Stimulated activated CD4-positive, alpha-beta T cell treated with anti-CD3 and anti-CD28 coated beads, Interleukin-2, amount 100 ng/mL, for 48 hours (primary cell): ENCODE measurements at places on chromosomes 3 and 15.

- DNase-seq = no peak
Observed at GRCh38 chr15:69860321-69860720, 237.4 kb downstream of the TLE3 start.

DNA sequence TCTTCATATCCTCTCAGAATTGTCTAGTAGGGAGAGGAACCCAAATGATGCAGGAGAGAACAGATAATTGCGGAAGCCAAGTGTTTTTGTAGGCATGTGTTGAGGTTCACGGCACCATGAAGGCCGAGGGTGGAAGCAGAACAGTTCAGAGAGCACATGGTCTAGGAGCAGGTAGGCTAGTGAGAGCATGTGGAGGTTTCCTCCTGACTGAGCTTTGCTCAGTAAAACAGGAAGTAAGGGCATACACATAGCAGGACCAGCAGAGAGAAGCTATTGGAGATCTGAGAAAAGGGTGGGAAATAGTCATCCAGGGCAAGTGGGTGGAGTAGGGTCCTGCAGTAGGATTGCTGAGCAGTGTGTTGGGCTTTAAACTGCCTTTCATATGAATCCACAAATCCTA lies 491.1 kb downstream of the FHIT start:
- DNase-seq = no peak

DNA sequence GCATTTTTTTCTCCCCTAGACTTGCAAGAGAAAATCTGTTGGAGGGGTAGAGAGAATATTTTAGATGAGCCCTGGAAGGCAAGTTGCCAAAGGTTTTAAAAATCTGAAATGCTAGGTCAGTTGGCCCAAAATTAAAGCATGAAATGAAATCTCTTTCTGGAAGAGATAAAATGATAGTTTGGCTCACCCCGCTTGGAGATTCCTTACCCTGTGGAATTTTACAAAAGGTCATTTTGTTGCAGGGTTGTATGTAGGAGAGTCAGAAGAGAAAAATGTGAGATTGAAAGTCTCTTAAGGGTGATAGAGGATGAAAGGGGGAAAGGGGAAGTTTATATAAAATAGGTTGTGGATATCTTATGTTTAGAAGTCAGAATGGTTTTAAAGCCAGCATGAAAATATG lies 277.8 kb downstream of the CD47 start:
- no peak for DNase-seq

- DNase-seq = no peak
Observed at GRCh38 chr15:78640527-78641101, 396 bp downstream of the CHRNB4 start.

DNA sequence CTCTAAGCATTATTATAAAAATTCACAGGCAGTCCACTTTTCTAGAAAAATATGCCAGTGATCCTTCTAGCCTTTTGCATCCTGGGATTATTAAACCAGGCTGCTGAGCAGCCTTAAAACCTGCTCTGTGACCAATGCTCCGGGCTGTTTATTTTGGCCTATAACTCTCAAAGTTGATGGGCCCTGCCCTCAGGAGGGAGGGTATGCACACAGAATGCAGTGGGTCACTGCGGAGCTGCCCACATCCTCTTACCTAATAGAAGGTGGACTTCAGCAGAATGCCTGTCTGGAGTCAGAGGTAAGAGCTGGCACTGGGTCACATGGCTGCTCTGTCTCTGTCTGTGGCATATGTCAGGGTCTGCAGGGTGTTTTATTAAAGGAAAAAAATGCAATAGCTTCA lies 26.0 kb downstream of the CPNE4 start:
- DNase-seq = no peak

DNA sequence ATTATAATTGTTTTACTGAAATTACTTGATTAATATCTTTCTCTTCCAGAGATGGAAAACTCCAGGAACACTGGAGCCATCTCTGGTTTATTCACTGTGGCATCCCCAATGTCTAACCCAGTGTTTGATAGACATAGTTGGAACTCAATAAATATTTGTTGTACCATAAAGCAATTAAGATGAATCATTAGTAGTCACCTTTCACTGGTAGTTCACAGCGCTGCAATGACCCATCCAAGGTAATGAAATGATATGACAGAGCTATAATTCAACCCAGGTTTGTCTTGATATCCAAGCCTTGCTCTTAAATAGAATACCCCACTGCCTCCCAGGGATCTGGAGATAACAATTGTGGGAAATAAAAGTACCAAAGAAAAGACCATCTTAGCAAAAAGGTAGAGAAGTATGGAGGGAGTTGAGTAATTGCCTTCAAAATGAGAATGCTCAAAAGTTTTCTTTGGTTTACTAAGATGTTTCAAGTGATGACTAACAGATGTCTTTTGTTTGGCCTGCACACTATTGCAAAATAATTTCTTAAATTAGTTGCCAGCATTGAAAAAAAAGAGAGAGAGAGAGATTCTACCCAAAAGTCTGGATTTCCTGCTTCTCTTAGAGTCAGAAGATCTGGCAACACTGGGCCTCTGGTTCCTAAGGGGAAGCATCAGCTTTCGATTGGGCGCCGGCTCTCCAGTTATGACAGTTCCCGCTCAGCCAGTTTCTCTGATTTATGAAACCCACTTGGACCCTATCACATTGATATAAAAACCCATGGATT lies 348.5 kb downstream of the ERC2 start:
- DNase-seq = no peak

DNA sequence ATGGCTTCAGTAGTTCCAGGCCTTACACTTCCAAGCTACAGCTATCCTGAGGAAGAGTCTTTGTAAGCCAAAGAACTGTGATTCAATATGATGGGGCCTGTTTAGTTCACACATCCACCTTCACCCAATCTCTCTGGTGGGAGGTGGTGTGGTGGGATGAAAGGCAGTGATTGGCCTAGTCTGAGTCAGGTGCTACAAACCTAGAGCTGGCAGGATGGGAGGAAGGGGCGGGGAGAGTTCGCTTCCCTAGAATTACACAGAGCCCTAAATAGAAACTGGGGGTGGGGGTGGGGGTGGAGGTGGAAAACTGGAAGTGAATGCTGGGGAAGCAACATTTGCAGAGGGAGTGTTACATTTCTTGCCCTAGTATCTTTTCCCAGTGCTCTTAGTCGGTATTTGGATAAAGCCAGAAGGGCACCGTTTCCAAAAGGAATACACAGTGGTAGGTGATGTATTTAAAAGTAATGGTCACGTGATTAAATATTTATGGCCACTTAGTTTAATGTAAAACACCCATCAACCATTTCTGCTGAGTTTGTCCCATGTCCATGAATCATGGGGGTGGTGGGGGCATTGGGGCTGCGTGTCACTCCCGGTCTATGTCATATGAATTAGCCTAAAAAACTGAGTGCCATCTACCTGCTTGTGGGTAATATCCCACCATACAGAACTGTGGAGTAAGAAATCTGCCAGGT lies 247.6 kb upstream of the PROK2 start:
- DNase-seq = no peak

DNA sequence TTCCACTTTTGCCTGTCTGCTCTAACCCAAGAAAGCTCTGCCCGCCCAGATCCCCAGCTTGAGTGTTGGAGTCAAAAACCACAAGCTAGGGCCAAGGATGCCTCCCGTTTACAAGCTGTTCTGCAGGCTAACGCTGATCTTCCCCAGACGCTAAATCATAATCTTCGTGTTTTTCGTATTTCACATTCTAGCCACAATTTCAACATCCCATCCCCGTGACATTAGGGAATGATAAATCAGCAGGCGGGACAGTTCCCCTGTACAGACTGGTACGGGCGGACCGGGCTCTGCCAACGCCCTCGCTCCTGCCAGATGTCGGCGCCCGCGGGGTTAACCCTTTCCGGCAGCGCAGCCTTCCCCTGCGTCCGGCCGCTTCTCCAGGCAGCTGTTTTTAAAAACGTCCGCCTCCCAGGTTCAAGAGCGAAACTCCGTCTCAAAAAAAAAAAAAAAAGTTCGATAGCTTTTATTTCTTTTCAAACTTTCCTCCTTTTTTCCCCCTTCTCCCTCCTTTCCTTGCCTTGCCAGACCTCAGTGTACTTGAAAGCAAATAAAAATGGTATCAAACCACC lies 81.0 kb upstream of the BNC1 start:
- DNase-seq = peak; percentile 6

DNA sequence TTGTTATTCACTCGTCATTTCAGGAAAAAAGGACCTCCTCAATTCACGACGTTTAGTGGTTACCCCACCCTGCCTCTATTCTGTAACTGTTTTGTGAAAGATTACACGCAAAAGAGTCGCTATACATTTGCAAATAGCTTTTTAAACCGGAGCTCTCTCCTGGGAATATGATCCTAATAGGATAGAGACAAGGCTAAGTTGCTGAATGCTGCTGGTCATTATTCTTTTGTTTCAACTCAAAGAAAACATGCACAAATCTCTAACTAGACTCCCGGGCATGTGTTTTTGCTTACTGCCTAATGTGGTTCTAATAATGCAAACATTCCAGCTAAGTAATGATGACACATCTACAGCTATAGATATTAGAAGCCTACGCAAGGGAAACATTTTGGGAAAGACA lies 214.6 kb upstream of the MDFIC2 start:
- no peak for DNase-seq

- DNase-seq = no peak
Observed at GRCh38 chr15:59419170-59419569, 18.8 kb upstream of the FAM81A start.

DNA sequence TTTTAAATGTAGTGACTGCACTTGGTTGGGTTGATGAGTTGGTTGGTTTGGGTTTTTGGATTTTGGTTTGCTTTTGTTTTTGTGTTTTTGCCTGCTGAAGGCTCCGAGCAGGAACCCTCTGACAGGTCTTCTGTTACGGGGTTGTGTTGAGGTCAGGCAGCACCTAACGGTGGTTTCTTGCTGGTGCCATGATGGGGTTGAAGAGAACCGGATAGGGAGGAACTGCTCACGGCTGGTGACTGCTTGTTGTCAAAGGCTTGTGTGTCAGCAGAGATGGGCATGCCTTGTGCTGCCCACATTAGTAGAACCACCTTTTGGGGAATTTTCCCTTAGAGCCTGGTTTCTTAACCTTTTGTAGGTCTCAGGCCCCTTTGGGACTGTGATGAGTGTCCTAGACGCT lies 42.0 kb downstream of the SLC6A6 start:
- DNase-seq = no peak

- no peak for DNase-seq
Observed at GRCh38 chr15:99727330-99727729, 5.9 kb downstream of the LYSMD4 start.

- no peak for DNase-seq
Observed at GRCh38 chr3:147589016-147589415, 179.9 kb downstream of the ZIC1 start.

DNA sequence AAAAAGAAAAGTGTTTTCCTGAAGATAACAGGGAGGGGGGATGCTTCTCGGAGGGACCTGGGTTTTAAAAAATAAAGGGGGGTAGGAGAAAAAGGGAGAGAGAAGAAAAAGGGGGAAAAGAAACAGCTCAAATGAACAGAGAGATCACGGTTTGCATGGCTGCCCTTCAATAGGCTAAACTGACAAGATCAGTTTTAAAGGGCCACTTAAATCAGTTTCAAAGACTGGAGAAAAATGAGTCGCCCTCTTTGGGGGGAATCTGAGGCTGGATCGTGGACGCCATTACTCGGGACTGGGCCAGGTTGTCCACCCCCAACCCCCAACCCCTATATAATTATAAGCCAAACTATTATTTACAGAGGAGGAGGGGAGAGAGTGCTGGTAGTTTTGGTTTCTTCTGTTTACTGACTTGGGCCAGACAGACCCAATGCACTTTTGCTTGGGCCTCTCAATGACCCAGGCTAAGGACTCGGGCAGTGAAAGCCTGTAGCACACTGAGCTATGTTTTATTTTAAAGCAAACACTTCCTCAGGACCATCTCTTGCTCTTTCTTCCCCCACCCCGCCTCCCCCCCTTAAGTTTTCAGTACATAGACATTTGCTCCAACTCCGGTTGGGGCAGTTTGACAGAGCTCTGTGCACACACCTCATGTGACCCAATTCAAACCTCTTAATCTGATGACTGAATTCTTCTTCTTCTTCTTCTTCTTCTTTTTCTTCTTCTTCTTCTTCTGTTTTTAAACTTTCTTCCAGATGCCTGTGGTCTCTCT lies 6.3 kb downstream of the NR2F2 start:
- no peak for DNase-seq

DNA sequence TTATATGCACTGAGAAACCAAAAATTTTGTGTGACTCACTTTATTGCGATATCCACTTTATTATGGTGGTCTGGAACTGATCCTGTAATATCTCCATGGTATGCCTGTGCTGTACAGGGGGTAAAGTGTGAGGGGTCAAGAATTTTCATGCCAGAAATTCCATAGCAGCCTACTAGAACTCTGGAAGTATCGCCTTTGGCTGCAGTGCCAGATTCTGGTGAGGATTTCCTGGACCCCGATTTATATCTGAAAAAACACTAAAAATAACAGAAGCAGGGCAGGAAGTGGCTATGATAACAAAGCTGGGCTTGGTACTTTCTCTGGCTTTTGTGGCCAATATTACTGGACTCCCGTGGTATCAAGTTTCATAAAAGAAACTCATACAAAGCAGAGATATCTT lies 36.4 kb downstream of the CCDC80 start:
- no peak for DNase-seq

DNA sequence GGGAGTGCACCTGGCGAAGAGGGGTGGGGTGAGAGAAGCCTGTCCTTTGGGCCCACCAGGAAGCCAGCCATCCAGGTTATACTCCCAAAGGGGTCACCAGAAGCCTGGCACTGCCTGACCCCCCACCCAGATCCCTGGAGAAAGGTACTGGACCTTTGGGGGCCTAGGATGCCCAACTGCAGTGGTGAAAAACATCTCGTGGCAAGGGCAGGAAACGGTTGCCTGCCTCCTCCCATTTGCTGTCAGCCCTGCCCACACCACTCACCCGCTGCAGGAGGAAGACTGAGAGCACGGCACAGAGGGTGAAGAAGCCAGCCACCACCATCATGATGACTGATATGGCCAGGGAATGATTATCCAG lies 2.2 kb upstream of the ULK3 start:
- peak; percentile 46 for DNase-seq
